ENCODE measurements at places on chromosomes 2 and 18. TPM values are rescaled to one million over a fixed set of nuclear protein-coding genes. Genes with fewer than 3 reads are reported as not detected.

HTR2B gene
- total RNA-seq, result 2.8 TPM

DNA sequence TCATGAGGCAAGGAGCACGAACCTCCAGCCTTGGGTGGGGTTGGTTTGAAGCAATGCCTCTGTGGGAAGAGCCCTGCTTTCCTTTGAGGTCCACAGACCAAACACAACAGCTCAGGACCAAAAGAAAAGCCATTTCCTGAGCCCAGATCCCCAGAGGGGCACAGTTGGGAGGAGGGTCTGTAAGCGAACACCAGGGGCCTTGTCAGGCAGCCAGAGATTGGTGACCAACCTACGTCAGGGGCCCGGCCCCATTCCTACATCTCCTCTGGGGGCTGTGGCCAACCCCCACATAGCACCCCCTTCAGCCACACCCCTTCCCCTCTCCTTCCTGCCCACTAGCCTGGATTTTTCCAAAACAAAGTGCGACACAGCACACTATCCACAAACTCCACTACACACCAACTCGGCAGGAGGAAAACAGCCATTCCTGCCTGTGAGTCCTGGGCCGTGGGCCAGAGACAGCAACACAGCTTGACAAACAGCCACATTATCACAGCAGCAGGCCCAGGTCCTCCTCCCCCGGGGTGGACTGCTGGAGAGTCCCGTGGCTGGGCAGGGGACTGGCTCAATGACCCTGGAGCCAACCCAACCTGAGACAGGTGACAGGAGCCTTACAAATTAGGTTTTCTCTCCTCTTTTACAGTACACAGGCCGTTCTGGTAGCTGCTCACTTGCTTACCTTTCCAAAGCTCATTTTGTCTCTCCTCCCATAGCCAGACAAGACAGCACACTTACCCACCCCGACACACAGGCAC is 98.8 kb downstream of the TNS1 start:
- DNase-seq, result no peak

GRCh38 chr18:73827801-73828200 is 319.8 kb downstream of the FBXO15 start:
- DNase-seq, result no peak

GRCh38 chr2:149601141-149601796 is 13.7 kb upstream of the MMADHC start:
- no peak for DNase-seq

DNA sequence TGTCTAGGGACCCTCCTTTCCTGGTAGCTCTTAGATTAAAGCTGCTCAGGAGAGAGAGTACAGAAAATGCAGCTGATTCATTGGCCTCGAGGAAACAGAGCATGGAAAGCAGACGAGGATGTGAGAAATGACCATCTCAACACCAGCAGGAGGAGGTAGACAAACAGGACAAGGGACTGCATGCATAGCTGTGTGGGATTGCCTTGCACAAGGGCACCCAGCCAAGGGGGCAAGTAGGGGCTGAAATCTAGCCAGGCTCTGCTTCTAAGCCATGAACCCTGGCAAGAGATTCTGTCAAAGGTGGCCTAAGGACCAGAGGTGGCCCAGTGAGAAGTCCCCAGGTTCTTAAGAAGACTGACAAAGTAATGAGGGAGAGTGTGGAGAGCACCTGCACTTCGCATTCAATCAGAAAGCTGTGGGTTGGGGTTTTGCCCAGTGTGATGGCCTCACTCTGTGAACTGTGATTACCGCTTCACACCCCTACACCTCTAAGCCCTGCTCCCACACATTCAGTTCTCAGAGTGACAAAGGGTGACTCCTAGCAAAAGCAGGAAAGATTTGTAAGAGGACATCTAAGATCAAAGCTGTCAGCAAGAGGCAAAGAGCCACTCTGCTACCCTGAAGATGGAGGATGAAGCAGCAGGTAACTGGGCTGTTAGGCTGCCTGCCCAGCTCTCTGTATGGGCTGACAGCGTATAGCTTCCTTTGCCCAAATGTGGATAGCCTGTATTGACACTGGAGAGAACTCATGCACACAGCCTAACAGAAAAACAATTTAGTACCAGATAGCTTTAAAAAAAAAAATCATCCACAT is 151.3 kb upstream of the PELI1 start:
- no peak for DNase-seq

GRCh38 chr2:233093166-233093448 is 33.0 kb downstream of the INPP5D start:
- no peak for DNase-seq

GRCh38 chr2:182300608-182301007 is 126.2 kb downstream of the PDE1A start:
- DNase-seq, result no peak

DNA sequence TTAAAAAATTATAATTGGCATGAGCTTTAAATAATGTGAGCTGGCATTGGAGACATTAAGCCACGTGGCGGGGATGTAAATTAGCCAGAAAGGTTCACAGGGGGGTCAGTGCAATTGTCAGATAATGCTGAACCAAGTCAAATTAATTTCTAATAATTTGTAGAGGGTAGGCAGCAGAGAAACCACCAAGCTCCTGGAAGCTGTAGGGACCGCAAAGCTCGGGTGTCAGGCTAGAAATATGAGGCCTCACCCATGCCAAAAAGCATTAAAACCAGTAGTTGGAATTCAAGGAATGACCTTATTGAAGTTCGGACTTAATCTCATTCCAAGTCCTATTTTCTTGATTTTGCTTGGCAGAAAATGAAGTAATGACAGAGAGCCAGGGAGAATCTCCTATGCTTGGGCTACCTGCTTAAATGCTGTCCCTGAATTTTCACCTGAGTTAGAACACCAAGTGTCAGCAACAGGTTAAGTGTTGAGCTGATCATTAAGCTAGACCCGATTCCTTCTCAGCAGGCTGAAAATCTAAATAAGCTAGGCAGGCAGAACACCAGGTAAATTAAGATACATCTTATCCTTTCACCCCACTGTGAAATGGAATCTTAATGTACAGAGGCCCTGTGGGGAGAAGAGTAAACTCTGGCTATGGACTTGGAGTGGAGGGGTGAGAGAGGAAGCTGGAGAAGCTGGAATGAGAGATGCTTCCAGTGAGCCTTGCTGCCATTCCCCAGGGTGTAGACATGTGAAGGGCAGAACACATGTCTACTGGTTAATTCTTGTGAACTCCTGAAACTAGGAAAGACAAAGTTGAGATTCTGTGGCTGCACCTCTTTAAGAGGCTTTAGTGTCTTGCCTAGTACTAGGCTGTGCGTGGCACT is 520.0 kb downstream of the SLC4A3 start:
- DNase-seq, result no peak

DNA sequence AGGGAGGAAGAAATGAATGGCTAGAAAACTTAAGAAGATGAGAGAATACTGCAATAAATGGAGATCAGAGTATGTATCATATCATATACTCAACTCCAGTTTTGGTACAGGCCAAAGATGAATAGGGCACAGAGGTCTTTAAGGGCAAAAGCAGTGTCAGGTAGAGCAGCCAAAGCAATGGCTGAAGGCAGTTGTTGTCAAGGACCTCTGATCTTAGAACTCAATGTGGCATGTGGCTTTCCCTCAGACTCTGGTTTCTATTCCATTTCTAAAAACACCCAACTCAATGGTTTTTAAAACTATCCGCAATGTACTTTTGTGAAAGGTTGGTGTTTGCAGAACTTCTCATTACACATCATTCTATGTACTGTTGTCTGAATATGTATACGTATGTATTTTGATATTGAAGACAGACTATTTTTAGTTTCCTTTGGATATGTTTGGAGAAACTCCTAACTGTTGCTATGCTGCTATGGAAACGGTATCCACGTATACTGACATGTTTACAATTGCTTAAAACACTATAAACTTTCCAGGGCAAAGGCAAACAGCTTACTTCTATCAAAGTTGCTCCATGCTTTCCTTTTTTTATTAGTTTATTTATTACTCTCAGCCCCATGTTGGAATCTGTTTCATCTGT is 58.1 kb upstream of the PELI1 start:
- DNase-seq, result no peak

- no peak for DNase-seq
Measured at GRCh38 chr2:76444732-76445131, 734.0 kb upstream of the GCFC2 start.

Data from thoracic aorta (tissue), 2 donors.